NCI-H82 (cell line): ENCODE measurements at places on chromosomes 12 and 14.
A peak's percentile ranks its signal among the peaks of the same experiment; 100 is the strongest.

DNA sequence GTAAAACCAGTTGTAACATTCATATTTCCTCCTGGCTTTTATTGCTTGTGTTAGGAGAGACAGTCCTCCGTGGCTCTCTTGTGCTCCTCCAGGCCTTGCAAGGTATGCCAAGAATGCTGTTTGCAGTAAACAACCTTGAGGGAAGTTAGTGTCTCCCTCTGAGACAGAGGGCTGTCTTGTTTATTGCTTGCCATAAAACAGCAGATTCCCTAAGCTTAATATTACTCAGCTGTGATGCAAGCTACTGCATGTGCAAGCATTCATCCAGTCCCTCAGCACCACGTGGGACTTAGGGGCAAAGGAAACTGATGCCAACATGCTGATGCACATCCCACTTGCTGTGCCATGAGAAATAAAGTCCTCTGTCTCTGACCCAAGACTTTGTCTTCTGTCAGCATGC, 6.6 kb downstream of the POMT2 start:
- DNase-seq = no peak

DNA sequence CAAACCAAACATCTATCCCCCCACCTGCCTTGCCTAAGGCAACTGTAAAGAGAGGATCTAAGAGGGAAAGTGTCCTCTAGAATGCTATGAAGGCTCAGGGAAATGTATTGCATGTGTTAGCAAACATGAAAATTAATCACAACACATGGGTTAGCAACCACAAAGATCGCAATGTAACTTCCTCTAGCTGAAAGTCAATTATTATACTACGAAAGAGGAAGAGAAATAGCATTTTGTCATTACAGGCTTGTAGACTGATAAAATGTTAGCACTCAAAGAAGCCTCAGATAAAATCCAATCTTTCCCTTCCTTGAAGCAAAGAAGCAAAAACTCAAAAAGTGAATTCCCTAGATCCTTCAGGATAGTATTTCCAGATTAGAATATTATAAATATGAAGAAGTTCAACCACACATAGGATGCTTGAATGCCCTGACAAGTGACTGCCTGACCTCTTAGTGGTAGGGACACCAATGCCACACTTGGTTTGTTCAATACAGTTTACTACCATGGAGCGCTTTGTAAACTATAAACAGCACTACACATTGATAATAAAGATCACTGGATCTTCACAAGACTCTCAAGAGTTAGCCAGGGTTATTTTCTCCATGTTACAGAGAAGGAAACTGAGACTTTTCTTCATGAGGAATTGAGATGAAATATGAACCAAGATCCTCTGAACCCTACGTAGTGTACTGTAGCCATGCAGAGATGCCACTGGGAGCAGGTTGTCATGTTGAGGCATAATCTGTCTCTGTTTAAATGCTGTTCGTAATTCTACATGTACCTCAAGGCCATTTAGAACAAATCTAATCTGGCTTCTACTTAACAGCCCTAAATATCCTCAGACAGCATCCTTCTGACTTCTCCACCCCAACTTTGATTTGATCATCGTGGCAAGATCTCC, 100.7 kb downstream of the ITPR2 start:
- DNase-seq = no peak

GRCh38 chr12:3667485-3667884, 85.4 kb downstream of the CRACR2A start:
- DNase-seq = peak; percentile 69

DNA sequence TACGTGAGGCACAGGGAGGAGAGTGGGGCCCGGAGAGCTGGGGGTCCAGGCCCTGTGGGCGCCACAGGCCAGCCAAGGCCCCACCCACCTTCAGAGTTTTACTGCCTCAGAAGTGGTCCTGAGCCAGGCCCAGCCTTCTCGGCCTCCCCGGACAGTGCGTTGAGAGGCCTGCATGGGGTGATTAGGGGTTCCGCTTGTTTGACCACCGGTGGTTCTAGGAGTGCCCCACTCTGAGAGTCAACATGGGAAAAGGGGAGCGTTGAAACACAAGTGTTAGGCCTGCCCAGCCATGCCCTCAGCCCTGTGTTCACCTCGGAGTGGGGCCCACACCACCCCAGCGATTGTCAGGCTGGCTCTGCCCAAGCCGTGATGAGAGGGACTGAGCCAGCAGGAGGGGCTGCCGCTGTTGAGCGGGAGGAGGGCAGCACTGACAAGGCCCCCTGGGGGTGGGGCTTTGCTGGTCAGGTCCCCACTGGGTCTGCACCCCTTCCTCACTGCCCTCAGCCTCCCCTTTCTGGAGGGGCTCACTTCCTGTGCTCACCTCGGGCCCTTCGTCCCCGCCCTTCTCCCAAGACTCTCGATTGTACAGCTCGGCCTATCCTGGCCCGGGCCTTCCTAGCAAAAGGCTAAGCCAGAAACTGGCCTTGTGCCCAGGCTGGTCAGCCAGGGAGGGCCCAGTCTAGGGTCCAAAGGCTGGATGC, 4.8 kb downstream of the CKB start:
- DNase-seq = peak; percentile 23

DNA sequence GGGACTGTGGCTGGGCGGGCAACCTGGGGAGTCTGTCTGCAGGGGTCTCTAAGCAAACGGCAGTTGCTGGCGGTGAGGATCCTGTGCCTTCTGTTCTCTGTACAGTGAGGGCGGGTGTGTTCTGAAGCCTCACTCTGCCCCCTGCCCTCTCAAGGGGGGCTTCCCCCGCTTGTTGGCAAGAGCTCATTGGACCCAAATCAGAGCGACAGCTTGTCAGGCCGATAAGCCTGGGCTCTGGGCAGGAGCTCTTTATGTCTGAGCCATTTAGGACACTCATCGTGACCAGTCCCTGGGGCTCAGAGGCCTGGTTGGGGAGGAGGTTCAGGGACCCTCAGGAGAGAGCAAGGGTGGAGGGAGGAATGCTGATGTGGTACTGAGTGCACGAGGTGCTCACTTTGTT, 136.0 kb downstream of the TSPAN9 start:
- peak; percentile 99 for DNase-seq

- no peak for DNase-seq
Measured at GRCh38 chr12:30166006-30166795, 382.5 kb upstream of the TMTC1 start.

DNA sequence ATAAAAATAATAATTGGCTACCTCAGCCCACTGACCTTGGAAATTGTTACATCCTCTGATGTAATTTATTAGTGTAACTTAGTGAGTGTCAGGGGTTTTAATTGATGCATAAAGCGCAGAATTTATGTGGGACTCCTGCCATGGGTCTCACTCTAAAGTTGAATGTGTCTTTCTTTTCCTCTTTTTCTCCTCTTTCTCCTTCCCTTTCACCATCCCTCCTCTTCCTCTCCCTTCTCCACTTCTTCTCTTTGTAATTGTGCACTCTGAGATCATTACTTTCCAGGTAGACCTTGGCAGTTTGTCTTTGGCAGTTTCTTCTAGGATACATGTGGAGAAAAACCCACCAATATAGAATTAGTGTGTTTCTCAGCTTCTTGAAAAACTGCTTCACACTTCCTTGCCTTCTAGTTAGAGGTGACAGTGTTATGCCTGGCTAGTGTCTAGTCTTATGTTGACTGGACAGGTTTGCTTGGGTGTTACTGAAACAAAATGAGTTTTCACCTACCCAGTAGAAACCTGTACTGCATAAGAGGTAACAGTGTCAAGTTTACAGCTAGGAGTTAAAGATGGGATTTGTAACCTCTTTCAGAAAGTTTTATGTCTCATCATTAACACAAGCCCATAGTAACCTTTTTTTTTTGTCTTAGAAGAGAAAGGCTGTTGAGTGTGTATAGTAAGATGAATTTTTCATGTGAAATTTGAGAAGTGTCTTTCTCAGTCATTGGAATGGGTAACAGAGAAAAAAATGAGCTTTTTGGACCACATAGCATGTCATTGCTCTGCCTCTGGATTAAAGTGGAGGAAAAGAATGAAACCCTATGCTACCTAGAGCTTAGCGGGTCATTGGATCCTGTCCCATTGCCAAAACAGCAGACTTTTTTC, 18.6 kb downstream of the PELI2 start:
- DNase-seq = peak; percentile 83

- no peak for DNase-seq
Measured at GRCh38 chr12:79439175-79439825, 251.5 kb downstream of the PAWR start.

DNA sequence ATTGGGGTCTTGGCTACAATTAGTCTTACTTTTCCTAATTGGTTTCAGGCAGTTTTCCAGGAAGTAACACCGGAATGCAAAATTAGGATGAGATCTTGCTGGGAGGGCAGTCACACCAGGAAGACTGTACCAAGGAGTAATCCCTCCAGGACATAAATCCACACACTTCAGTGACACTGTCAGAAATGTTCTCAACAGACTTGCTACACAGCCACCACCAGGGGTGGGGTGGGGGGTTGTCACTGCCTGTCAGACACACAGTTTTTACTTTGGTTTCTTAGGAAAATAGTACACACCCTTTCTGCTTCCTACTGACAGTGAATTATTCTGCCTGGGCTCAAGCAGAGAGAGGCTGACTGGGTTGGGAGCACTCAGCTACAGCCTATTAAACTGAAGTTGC, 102.9 kb upstream of the CCDC196 start:
- DNase-seq = no peak

- no peak for DNase-seq
Measured at GRCh38 chr14:33799705-33800570, 150.9 kb downstream of the EGLN3 start.

DNA sequence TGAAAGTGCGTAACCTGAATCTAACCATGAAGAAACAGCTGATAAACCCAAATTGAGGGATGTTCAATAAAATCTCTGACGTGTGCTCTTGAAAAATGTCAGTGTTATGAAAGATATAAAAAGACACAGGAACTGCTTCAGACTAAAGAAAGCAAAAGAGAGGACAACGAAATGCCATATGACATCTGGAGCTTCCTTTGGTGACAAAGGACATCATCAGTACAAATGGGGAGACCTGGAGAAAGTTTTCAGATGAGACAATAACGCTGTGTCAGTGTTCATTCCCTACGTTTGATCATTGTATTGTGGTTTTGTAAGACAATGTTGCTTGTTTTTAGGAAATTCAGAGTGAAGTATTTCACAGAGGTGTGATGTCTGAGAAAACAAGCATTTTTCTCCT, 125.9 kb upstream of the MAP1LC3B2 start:
- no peak for DNase-seq

DNA sequence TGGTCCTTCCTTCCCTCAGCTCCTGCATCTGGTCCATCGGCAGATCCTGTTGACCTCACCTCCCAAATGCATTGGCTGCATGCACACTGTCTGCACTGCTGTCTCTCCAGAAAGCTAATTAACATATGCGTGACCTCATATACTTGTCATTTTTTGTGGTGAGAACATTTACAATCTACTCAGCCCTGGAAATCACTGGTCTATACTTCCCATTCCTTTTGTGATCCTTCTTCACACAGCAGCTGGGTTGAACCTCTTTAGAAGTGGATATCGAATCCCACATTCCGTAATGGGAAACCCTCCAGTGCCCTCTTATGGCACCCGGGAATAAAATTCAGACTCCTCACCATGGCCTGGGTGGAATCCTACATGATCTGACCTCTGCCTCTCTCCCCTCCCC, 45.0 kb downstream of the SMOC1 start:
- DNase-seq = peak; percentile 21

- peak; percentile 63 for DNase-seq
Measured at GRCh38 chr12:42588524-42589464, 752 bp downstream of the PRICKLE1 start.

GRCh38 chr12:123398177-123398549, 14.2 kb downstream of the KMT5A start:
- no peak for DNase-seq

GRCh38 chr14:45150386-45150890, 14.7 kb downstream of the FANCM start:
- DNase-seq = no peak

- no peak for DNase-seq
Measured at GRCh38 chr12:108798551-108799221, 58.7 kb downstream of the SSH1 start.

- DNase-seq = peak; percentile 82
Measured at GRCh38 chr12:46269429-46270241, 792 bp upstream of the SLC38A1 start.

- DNase-seq = no peak
Measured at GRCh38 chr12:26239122-26239851, 43.9 kb downstream of the SSPN start.
